G401 (cell line): ENCODE measurements at places on chromosomes 6 and 20.
A peak's percentile ranks its signal among the peaks of the same experiment; 100 is the strongest.

DNA sequence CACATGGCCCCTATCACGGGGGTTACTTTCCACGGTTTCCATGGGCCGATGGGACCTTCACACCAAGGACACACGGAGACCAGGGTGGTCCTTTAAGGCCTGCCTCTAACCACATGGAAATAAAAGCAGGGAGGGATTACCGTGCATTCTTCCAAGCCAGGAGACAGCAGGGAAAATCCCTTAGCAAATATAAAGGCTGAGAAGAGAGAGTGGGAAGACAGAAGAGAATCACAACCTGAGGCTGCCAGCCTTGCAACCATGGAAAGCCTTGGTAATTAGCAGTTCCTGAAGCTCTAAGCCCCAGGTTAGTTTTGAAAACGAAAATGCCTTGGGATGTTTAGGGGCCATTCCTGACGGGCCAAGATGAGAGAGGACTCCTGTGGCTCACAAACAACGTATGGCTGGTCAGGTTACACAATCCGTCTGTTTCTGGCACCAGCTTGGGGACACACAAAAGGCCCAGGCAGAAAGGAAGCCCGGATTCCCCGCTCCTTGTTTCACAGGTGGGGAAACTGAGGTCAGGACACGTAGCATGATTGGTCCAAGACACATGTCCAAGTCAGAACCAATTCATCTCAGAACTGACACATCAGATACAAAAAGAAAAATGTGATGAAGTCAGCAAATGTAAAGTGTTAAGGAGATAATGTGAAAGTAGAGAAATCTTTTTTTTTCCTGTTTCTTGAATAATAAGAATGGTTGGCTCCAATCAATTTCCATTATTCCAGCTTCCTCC is 2.8 kb downstream of the PREX1 start:
- no peak for DNase-seq

GRCh38 chr20:48096957-48097890 is 311.9 kb upstream of the SULF2 start:
- DNase-seq, result peak; percentile 24

- peak; percentile 15 for DNase-seq
Measured at GRCh38 chr6:7541175-7542064, at the start of gene DSP. Gene DSP, plus strand, starts transcription at chr6:7541671. Its CDS starts 245 bp downstream, at chr6:7541916.

- DNase-seq, result peak; percentile 30
Measured at GRCh38 chr20:49612127-49612738, 44.3 kb upstream of the PTGIS start.
